ENCODE measurements at places on chromosomes 4 and X. TPM values are rescaled to one million over a fixed set of nuclear protein-coding genes. Genes with fewer than 3 reads are reported as not detected.

CCKAR gene
- total RNA-seq: not detected

DNA sequence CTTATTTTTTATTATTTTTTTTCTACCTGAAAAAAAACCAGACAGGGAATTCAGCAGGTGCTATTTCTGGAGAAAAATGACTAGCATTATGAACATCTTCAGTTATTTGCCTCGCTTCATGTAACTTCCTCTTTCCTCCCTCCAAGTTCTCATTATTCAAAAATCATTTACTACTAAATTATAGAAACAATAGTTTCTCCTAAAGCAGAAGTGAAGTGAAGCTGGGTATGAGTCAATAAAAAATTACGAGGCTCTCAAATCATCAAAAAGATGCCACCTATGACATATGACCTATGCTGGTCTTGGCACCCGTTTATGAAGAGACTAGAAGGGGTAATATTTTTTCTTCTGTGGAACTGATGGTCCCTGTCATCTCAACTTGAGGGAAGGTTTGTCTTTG lies 145.0 kb upstream of the AADAT start:
- no peak for DNase-seq

GRCh38 chr4:185638093-185638492 lies 102.8 kb upstream of the PDLIM3 start:
- DNase-seq: no peak

ZNF275 gene
- 21.3 TPM for total RNA-seq

- no peak for DNase-seq
Measured at GRCh38 chr4:119894650-119895208, 171.9 kb downstream of the MAD2L1 start.

DNA sequence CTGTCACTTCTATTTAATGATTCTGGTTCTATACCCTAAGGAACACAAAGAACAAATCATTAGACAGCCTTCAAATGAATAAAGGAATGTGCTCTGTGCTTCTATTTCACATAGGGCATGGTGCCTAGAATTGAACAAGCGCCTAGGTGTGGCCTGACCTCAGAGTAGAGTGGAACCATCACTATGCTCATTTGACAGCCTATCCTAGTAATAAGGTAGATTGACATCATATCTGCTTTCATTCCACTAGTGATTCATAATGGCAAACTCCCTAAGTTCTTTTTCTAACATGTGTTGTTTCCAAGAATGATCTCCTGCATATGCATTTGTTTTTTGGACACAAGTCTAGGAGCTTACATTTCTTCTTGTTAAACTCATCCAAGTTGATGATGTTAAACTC lies 36.6 kb downstream of the METTL14 start:
- no peak for DNase-seq

GRCh38 chrX:130170752-130171445 lies 863 bp upstream of the RAB33A start:
- DNase-seq: no peak

TRIM60 gene
- not detected for total RNA-seq

KANTR gene
- total RNA-seq: 10.2 TPM

- DNase-seq: no peak
Measured at GRCh38 chr4:186765673-186766546, 42.3 kb upstream of the FAT1 start.

HPGD gene
- total RNA-seq: 12.9 TPM

CAPN6 gene
- total RNA-seq: 0.16 TPM

DNA sequence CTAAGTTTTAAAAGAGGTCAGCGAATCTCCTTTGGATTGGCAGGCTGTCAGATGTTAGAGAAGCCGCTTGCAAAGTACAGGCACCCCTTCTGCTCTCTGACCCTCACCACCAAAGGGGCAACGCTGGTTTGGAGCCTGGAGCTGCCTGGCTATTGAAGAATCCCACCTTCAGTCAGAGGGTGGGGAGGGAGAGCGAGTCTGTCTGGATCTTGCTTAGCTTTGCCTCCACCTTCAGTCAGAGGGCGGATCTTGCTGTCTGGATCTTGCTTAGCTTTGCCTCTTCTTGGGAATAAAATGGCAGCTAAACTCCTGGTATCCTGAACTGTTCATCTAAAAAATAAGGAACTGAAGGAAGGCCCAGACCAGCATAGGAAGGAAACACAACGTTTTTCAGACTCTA lies 7.3 kb downstream of the CCDC110 start:
- DNase-seq: no peak

PABPC4L gene
- 1.3 TPM for total RNA-seq

GRCh38 chrX:131821945-131822622 lies 201.0 kb upstream of the STK26 start:
- no peak for DNase-seq

SULT1E1 gene
- total RNA-seq: not detected

SLC7A11 gene
- total RNA-seq: 0.93 TPM

- no peak for DNase-seq
Measured at GRCh38 chr4:8525383-8526120, 54.6 kb upstream of the GPR78 start.

- no peak for DNase-seq
Measured at GRCh38 chr4:141815646-141816045, 179.3 kb downstream of the IL15 start.

- no peak for DNase-seq
Measured at GRCh38 chr4:30854531-30854930, 134.4 kb downstream of the PCDH7 start.

DNA sequence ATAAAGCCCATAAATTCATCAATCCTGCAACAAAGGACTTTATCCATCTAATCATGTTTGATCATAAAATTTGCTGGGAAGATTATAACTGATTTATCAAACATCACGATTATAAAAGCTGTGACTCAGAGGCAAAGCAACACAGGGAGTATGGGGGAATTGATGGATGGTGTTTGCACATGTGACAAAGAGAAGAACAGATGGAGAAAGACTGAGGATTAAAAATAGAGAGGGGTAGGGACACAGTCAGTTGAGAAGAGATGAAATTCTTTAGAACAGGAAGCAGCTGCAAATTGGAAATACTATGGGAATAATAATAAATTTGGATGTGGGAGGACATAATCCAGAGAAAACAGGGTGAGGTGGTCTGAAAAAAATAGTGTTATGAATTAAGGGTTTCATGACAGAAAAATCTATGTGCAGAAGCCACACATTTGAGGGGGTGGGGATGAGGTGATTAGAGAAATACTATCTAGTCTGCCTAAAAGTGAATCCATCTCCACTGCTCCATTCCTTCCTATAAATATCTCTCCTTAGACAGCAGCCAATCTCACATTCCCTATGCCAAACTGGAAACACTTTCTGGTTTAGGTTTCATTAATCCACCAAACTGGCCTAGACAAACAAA lies 6.2 kb downstream of the PRR32 start:
- no peak for DNase-seq

FRAS1 gene
- total RNA-seq: 4.3 TPM

DNA sequence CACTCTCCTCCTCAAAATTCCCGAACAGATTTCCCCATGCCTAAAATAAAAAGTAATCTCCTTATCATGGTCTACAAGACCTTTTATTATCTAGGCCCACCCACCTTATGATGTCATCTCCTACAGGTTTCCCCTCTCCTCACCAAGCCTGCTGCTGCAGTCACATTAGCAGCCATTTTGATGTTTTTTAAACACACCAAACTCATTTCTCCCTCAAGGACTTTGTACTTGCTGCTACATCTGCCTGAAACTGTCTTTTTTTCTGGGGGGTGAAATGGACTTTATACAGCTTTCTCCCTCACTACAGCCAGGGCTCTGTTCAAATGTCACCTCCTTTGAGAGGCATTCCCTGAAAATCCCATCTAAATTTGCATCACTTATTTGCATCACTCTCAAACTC lies 90.2 kb upstream of the TAB3 start:
- DNase-seq: no peak

ASB5 gene
- not detected for total RNA-seq
